ENCODE measurements at places on chromosomes 3 and 15. TPM values are rescaled to one million over a fixed set of nuclear protein-coding genes. Genes with fewer than 3 reads are reported as not detected.
A peak's percentile ranks its signal among the peaks of the same experiment; 100 is the strongest.

The POLR2M gene
- total RNA-seq: 88.3 TPM

The METTL6 gene
- total RNA-seq: 16.8 TPM

GRCh38 chr3:81554388-81554787 lies 207.1 kb downstream of the GBE1 start:
- H3K36me3 ChIP-seq: peaks cover 11% of the 10 kb centered on the region
- no peaks in the 10 kb centered on the region for H3K27me3 ChIP-seq
- DNase-seq: no peak
- no peak overlapping the region for H3K27ac ChIP-seq
- peaks cover 21% of the 10 kb centered on the region for H3K4me1 ChIP-seq

- peaks cover 11% of the 10 kb centered on the region for H3K4me1 ChIP-seq
- DNase-seq: peak; percentile 75
- H3K27ac ChIP-seq: no peak overlapping the region
- H3K36me3 ChIP-seq: no peaks in the 10 kb centered on the region
- peaks cover 5% of the 10 kb centered on the region for H3K27me3 ChIP-seq
Measured at GRCh38 chr3:121992601-121993560, 29.2 kb downstream of the ILDR1 start.
